ENCODE measurements at places on chromosomes 11 and 22. TPM values are rescaled to one million over a fixed set of nuclear protein-coding genes. Genes with fewer than 3 reads are reported as not detected.

The TCN2 gene
- polyA plus RNA-seq = 30.5 TPM

The ELFN2 gene
- 4.8 TPM for polyA plus RNA-seq

The APLNR gene
- 7.1 TPM for polyA plus RNA-seq

The GRAMD1B gene
- 48.9 TPM for polyA plus RNA-seq

The FOLR2 gene
- 37.3 TPM for polyA plus RNA-seq

The ANO5 gene
- 5.8 TPM for polyA plus RNA-seq

The PRG3 gene
- not detected for polyA plus RNA-seq

The UBQLNL gene
- 42.8 TPM for polyA plus RNA-seq

The UPK2 gene
- polyA plus RNA-seq = 0.50 TPM

The AIFM3 gene
- polyA plus RNA-seq = 0.88 TPM
